ENCODE measurements at places on chromosomes 7 and 10.

DNA sequence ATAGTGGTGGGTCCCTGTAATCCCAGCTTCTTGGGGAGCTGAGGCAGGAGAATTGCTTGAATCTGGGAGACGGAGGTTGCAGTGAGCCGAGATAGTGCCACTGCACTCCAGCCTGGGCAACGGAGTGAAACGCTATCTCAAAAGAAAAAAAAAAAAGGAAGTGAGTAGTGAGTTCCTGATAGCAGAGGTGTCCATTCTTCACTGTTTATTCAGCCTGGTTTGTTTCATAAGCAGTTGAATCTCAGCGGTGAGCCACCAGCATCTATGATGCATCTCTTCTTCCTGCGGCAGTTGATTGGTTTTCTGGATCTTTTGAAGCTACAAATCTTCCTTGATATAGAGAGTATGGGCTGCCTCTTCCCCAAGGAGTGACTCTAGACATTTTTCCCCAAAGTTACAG lies 316.1 kb upstream of the MTPN start:
- no peak for DNase-seq

DNA sequence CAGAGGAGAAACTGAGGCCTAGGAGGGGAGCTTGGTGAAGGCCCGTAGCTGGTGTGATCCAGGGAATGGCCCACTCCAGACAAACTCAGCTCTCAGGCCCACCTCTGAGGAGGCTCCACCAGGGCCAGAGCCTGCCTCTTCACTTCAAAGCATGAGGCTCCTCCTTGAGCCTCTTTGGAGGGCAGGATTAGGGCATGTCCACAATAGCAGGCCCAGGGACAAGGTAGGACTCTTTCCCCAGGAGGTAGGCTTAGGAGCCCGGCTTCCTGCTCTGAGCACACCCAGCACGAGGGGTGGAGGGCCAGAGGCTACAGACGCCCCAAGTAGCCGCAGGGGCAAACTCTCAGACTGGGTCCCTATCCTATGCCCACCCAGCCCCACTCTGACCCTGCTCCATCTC lies 164.6 kb upstream of the ZMIZ1 start:
- no peak for DNase-seq

DNA sequence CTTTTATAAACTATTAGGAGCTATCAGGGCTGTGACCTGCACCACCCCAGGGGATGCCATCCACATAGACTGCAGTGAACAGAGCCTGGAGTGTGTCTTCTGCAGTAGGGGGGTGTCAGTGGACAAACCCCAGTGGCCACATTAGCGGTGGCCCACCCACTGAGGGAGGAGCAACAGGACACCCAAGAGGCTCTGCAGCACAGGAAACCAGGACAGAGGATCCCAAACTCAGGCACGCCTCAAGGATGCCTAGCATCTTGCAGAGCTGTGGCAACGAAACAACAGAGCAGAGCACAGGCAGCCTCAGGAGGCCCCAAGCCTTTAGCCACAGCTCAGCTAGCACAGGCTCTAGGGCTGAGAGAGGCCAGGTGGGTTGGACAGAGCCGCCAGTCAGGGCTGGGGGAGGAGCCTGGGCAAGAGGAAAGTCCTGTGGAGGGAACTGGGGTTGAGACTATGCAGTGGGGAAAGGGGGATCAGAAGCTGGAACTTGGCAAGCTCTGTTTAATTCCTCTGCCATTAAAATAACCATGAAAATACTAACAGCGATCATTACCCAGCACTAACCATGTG lies 53.8 kb downstream of the GRID1 start:
- no peak for DNase-seq

DNA sequence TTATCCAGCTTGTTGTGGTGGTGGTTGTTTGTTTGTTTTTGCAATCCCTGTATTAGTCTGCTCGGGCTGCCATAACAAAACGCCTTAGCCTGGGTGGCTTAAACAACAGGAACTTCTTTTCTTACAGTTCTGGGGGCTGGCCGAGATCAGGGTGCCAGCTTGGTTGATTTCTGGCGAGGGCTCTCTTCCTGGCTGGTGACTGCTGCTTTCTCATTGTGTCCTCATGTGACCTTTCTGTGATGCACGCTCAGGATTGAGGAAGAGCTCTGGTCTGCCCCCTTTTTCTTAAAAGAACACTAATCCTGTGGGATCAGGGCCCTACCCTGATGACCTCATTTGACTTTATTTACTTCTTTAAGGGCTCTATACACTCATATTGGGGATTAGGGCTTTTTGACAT lies 107.1 kb upstream of the NRP1 start:
- no peak for DNase-seq

DNA sequence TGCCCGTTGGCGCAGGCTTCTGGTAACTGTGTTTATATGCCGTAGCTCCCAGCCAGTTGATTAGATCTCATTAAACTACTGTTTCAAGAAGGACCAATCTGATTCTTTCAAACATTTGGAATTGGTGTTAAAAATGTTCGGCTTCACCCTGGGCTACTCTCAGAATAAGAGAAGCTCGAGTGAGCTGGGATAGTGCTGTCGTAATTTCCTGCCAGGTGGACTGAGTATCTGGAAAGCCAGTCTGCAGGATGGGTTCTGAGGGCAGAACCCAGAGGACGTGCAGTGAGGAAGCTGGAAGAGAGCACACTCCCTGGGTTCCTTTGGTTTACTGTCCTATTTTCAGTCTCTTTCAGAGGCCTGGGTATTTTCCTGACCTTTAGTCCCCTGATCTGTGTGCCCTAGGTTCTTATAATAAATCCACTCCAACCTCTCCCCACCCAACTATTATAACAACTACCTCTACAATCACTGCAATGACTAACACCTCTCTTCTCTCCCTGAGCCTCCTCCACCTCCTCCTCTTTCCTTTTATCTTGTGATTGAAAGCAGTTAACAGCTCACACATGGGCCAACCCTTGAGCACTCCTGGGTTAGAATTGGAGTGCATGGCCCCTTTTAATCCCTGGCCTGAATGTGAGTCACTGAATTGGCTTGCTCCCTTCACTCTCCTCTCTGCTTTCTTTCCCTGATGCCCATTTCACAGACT lies 63.0 kb downstream of the AOAH start:
- DNase-seq: no peak

- DNase-seq: no peak
These were observed 533.0 kb upstream of the GALNT17 start for GRCh38 chr7:70598976-70599375.

DNA sequence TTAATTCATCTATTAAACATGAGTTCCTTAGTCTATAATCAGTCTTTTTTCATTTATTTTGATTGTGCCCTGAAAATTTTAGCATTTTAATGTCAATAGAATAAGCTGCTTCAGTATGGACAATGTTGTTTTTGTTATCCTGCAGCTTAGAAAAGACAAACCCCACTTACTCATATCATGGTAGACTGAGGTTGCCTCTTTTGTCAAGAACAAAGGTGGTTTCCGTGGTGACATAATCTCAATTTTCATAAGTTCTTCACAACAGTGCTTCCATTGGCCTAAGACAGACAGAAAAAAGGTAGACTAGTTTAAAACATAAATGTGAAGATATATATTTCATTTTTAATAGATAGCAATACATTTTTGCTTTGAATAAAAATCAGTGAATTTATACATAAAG lies 69.1 kb downstream of the RTKN2 start:
- DNase-seq: no peak

- no peak for DNase-seq
These were observed 82.8 kb upstream of the PPP2R2D start for GRCh38 chr10:131817866-131818509.

DNA sequence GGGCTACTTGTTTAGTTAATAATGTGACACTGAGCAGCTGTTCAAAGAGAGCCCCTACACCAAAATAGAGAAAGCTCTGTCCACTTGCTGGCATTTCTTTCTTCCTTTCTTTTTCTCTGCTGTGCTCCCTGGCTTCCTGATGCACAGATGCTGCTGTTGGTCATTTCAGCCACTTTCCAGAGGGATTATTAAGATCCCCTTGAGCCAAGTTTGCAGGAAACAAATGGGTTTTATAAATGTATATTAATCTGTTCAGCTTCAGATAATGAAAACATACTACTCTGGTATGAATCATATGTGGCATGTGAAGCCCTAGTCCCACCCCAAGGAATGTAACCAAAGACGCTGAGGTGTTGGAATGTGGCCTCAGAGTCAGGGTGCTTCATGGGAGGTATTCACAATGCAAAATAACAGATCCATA lies 638.2 kb upstream of the FZD8 start:
- DNase-seq: no peak

DNA sequence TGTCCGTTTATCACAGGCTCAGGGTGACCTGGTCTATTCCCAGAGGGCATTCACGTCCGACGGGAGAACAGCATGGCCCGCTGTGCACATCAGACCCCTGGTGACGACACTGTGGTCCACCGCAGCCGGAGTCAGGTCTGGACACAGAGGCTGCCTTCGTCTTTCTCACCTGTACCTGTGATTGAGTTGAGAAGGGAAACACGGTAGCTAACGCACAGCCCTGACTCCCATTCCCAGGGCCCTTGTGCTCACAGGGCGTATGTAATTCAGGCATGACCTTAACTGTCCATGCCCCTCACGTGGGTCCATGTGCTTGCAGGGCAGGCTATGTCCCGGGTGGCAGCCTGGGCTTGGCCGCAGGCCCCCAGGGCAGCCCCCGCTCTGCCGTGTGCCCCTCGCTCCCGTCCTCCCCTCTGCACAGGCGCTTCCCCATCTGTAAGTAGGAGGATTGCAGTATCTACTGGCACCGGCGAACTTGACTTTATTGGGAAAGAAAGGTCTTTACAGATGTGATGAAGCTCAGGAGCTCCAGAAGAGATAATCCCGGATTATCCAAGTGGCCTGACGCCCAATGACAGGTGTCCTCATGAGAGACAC lies 221.3 kb upstream of the TCERG1L start:
- DNase-seq: no peak

DNA sequence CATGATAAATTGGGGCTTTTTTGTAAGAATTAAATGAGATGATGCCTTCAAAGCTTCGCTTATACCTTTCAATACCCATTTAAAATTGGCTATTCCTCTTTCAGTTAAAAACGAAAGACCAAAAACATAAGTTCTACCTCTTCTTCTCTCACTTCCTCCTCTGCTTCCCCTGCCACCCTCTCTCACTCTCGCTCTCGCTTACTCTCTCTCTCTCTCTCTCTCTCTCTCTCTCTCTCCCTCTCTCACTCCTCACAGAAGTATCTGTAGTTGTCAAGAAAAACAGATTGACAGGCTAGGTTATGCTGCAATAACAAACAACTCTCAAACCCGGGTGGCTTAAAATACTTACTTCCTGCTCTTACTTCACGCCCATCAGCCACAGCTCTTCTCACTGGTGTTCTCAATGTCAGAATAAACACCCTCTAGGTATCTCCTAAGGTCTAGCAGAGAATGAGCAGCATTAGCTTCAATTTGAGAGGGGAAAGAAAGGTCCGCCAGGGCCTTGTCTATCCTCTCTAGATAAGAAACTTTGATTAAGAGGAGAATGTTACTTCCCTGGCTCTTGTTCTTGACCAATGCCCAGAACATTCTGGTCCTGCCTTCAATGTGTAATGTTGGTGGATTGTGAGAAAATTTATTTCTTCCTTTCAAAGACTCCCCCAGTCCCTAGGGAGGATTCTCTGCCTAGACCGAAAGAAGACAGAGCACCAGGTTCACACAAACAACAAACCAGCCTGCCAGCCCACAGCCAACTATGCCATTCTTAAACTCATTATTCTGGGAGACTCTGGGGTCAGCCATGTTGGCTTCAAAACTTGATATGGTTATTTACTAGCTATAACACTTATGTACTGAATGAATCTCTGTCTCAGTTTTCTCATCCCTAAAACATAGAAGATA lies 1028.7 kb downstream of the XPNPEP1 start:
- DNase-seq: no peak

DNA sequence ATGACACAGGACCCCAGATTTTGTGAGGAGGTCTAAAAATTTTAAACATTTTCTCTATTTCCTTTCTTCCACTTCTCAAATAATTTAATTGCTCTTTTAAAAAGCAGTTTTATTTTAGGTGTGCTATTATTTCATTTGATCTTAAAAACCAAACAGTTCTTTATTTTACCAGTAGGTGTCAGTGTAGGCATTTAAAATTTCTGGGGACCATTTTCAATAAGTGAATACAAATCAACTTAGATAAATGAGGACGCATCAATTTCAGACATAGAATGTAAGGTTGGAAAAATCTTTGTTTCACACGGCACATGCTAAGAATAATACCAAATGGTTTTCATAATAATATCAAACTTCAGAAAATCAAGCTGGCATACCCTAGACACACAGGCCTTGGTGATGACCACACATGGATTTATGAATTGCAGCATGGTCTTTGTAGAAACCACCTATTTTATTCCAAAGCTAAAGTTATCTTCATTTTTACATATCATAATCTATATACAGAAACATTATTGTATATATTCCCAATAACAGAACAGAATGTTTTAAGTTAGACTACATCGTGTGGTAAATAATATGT lies 127.6 kb upstream of the SLC26A5 start:
- DNase-seq: no peak

GRCh38 chr10:116197946-116198675 lies 74.9 kb downstream of the GFRA1 start:
- DNase-seq: no peak

- DNase-seq: no peak
These were observed 33.2 kb downstream of the TMEM270 start for GRCh38 chr7:73894166-73894565.

GRCh38 chr10:129126982-129127381 lies 340.1 kb upstream of the MGMT start:
- no peak for DNase-seq

GRCh38 chr7:152363798-152364197 lies 72.0 kb downstream of the KMT2C start:
- DNase-seq: no peak

GRCh38 chr7:46163246-46163645 lies 242.2 kb upstream of the IGFBP3 start:
- no peak for DNase-seq
